Activated CD4-positive, CD25-positive, alpha-beta regulatory T cell (primary cell): ENCODE measurements at places on chromosomes 3 and 15.

- DNase-seq, result peak; percentile 4
Measured at GRCh38 chr15:99213187-99213811, 36.1 kb downstream of the TTC23 start.

DNA sequence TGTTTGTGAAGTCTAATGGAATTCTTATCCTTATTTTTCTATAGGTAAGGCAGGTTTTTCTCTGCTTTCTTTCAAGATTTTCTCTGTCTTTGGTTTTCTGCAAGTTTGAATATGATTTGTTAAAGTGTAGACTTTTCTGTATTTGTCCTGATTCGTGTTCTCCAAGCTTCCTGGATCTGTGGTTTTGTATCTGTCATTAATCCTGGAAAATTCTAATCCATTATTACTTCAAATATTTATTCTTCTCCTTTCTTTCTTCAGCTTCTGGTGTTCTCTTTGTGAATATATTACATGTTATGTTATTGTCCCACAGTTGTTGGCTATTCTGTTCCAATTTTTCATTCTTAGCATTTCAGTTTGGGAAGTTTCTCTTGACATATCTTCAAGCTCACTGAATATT lies 76.4 kb downstream of the PDCD6IP start:
- no peak for DNase-seq

DNA sequence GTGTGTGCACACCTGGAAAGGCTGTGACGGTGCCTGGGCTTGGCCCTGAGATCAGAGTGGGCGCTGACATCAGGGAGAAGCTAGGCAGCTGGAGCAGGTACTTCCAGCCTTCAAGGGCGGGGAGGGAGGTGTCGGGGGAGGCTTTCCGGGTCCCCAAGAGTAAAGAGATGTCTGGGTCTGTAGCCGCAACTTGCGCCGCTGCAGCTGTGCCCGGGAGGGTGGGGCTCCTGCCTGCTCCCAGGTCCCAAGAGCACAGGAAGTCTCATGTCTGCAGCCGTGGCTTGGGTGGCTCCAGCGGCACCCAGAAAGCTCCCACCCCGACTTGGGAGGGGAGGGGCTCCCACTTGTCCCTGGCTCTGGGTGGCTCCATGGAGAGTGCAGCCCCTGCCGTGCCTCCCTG lies 103.2 kb upstream of the BNIP2 start:
- no peak for DNase-seq

- no peak for DNase-seq
Measured at GRCh38 chr3:127207727-127208482, 15.0 kb downstream of the PRR23E start.

GRCh38 chr3:46812237-46812791 lies 50.9 kb downstream of the MYL3 start:
- peak; percentile 54 for DNase-seq

DNA sequence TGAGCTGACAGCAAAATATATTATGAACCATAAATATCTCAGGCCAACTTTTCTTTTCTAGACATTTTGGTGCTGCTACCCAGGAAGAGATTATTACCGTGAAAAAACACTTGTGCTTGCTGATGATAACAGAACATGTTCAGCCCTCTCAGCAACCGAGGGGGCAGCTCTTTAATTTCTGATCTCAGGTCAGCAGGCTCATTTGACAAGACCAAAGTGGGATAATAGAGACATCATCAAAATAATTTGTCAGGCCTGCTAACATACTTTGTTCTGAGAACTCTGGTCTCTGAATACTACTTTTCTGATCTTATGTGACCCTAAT lies 645.9 kb upstream of the KCNMB2 start:
- no peak for DNase-seq

GRCh38 chr3:194867270-194867983 lies 181.7 kb downstream of the FAM43A start:
- DNase-seq, result no peak

DNA sequence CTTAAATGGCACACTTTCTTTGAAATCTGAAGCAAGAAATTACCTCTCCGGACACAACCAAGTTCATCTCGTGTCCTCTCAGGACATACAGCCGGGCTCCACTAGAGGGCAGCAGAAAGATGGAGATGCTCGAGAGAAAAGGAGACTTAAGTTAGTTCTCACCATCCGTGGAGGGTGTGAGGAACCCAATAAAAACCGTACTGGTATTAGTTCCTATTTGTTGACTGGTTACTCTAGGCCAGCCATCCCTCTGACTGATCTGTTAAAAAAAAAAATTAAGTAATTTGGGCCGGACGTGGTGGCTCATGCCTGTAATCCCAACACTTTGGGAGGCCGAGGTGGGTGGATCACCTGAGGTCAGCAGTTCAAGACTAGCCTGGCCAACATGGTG lies 7.9 kb upstream of the CYP11A1 start:
- peak; percentile 72 for DNase-seq

- no peak for DNase-seq
Measured at GRCh38 chr3:37323494-37323893, 149.1 kb upstream of the LRRFIP2 start.

- no peak for DNase-seq
Measured at GRCh38 chr3:142817897-142818296, 71.0 kb downstream of the PCOLCE2 start.

DNA sequence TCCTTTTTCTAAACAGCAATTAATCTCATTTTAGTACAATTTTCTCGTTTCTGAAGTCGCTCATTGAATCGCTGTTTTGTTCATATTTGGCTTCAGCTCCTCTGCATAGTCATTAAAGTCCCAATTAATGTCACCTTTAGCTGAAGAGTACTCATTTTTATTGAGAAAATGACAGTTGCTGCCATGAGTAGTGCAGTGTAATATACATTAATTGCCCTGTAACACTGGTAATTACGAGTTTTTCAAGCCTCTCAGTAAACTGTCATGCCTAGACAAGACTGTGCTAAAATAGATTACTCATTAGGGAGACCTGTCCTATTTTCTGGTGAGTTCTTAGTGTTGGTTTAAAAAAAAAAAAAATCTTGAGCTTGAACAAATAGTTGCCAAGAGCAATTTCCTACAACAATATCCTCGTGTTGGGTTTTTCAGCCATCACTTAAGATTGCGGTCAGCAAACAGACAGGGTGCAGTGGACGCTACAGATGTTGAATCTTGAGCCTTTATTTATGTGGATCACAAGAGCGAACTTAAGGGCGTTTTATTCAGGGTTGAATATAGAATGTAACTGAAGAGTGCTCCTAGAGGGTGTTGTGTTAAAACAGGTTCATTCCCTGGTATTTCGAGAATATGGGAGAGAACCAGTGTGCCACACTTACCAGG lies 176.0 kb downstream of the CDIN1 start:
- DNase-seq, result no peak

- no peak for DNase-seq
Measured at GRCh38 chr15:63669074-63669473, 71.9 kb downstream of the FBXL22 start.

GRCh38 chr15:74295800-74296199 lies 59.7 kb downstream of the CCDC33 start:
- DNase-seq, result no peak

DNA sequence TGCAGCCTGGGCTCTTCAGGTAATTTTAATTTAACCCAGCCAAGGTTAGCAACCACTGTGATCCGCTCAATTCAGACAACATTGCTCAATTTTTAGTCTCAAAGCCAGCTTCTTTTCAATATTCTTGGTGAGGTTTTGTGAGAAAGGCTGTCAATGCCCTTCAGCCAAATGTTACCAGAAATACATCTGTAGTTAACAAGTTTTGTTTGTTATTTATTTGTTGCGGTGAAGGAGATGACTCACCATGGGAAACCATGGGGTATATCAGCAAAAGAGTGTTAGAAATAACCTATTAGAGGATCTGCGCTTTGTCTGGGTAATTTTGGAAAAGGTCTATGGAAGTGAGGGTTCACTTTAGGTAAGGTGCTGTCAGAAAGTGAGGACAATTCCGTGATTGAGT lies 5.0 kb downstream of the SLC9C1 start:
- no peak for DNase-seq

DNA sequence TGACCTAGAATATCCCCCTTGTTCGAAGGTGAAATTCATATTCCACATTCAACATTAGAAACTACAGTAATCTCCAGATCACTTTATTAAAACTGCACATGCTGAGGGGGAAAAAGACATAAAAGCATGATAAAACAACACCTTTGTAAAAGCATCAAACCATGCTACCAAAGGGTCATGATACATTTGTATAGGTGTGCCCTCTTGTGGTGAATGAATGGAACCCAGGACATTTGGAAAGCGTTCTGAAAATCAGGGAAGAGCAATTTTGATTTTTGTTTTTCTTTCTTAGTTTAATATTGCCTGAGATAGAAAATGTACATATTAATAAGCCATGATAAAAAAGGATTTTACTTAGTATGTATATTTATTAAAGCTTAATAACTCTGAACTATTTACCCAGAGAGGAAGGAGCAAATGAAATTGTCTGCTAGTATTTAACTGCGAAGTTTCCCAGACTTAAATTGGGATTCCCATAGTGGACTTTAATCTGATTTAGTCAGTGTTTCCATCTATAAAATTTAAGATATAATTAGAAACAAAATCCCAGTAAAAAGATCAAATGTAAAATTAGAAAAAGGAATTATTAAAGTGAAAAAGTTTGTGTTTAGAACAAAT lies 105.8 kb upstream of the ARL6 start:
- DNase-seq, result no peak

DNA sequence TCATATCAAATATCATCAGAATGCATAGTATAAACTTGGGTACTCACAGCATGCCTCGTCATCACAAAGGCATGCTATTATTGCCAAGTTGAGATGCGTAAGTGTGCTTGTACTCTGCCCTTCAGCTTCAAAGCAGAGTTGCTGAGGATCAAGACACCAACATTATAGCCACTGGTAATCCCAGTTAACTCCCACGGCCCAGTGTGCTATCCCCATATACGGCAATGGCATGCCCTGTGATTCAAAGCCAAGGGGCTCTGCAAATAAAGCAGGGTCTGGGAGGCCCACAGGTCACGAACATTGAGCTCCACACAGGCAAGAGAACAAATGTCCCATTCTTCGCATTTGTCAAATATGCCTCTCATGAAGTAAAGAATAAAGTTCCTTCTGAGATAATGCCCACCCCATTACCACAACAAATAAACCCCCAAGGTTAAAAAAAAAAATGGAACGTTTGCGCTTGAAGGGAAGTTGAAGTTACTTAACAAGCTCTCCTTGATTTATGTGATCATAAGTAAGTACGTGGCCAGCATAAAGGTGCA lies 298.1 kb upstream of the NECTIN3 start:
- no peak for DNase-seq

- peak; percentile 2 for DNase-seq
Measured at GRCh38 chr15:59691194-59691805, 2.2 kb upstream of the BNIP2 start.

DNA sequence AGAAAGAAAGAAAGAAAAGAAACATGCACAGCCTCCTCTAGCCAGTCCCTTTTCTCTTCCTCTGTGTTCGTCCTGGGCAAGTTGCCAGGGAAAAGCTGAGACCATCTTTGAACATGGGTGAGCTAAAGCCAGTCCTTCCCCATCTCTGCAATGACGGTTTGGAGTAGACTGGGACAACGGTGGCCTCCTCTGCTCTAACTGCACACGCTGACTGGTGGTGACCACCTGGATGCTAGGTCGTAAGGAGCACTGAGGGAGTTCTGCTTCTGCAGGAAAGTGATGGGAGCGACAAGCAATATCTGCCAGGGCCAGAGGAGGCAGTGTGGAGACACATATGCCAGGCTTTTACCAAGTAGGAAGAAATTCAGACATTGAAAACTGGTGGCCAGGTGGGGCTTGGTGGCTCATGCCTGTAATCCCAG lies 111.7 kb downstream of the NUP210 start:
- DNase-seq, result no peak

DNA sequence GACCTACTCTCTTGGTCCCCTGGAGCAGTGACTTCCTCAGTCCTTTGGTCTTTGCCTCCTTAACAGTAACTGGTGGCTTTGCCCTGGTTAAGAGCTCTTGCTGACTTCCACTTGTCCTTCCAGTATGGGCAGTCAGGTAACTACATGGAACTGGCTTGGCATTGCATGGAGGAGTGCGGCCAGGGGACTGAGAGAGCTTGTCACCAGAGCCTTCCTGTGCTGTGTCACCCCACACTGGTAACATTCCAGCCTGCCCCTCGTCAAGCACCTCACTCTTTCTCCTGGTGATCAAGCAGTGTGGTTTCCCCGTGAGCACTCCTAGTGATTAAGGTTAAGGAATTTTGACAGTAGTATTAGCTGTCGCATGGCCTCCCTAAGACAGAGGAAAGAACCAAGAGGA lies 19.3 kb upstream of the SNX22 start:
- no peak for DNase-seq
